ENCODE measurements at places on chromosomes 5 and 9.
A peak's percentile ranks its signal among the peaks of the same experiment; 100 is the strongest.

DNA sequence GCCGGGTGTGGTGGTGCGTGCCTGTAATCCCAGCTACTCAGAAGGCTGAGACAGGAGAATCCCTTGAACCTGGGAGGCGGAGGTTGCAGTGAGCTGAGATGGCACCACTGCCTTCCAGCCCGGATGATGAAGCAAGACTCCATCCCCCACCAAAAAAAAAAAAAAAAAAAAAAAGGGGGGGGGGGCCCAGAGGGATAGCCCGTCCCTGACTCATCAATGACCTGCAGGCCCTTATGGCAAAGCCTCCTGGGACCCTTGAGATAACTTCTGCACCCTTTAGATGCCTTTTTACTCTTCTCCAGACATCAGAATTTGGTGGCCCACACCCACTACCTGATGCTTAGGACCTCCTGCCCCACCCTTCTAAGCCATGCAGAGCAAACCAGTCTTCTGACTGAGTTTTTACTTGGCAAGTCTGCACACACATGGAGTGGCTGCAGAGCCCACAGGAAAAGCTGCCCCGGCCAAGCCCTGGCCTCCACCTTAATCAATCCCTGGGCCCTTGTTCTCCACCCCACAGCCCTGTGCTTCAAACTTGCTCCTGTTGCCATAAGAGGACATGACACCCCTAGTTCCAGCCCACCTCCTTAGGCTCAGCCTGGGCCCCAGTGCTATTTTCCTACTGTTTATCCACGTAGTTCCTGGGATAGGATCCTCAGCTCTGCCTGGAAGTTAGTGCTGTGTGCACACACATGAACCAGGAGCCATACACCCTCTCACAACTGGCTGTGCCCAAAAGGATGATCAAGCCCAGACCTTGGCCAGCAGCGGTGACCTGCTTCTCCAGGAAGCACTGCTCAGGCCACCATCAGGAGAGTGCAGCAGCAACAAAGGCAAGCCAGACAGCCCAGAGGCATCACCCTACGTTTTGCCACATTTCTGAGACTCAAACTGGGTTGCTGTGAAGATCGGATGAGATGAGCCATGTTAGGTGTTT, 5.1 kb downstream of the MGAT1 start:
- DNase-seq, result no peak

GRCh38 chr5:142540922-142541422, 144.9 kb downstream of the FGF1 start:
- DNase-seq, result no peak

DNA sequence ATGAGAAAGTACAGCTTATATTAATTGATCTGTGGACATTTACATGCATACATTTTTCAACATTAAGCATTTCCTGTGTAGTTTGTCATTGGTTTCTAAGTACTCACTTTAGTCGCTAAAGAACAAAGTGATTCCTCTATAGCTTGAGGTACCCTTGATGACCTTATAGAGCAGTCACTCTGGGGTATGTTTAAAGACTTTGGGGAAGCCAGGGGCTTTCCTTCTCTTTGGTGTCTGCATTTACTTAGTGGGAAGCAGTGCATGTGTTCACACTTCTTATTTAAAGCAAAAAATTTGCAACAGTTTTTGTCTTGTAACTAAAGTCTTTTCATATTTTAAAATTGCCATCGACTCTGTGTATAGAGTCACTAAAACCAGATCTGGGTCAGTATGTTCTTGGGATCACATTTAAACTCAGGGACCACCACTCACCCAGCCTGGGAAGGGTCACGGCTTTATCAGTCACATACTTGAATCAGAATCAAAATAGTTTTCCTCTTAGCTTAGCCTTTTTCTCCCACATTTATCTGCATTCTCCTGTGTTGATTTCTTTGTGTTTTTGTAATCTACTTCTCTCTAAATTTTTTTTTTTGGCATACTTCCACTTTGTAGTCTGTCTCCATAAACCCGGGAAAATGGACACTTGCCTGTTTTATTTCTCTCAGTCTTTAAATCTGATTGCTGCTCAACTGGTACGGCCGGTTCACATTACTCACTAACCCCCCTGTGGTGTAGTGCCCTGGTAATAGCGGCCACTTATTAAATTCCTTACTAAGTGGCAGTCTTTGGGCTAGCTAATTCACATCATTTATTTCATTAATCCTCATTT, 143.9 kb upstream of the FBN2 start:
- no peak for DNase-seq

- DNase-seq, result no peak
These were observed 685 bp upstream of the ADGRD2 start for GRCh38 chr9:124449381-124450151.

GRCh38 chr5:169192536-169192935, 108.4 kb downstream of the SLIT3 start:
- DNase-seq, result no peak

DNA sequence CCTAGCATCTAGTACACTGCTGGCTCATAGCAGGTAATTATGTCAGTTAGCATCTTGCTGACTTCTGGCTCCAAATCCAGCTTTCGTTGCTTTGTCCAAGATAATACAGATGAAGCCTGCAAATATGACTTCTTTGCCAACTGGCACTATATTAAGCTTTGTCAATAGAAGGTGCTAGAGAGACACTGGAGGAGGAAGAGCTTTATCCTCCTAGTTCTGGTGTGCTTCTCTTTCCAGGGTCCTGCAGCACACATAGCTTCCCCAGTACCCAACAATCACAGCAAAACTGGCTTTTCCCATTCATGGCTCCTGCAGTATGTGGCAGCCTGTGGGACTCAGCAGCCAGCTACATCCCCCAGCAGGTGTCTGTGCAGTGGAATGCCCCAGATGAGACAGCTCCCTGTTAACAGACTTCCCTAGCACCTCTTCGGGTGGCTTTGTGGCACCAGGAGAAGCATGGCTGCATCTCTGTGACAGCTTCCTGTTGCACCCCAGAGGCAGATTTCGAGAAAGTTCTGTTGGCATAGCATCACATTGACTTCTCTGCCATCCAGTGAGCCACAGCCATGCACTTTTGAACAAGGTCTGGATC, 147.8 kb downstream of the OXCT1 start:
- DNase-seq, result peak; percentile 9

- peak; percentile 67 for DNase-seq
These were observed 232.5 kb downstream of the ARHGAP26 start for GRCh38 chr5:143002459-143003327.

DNA sequence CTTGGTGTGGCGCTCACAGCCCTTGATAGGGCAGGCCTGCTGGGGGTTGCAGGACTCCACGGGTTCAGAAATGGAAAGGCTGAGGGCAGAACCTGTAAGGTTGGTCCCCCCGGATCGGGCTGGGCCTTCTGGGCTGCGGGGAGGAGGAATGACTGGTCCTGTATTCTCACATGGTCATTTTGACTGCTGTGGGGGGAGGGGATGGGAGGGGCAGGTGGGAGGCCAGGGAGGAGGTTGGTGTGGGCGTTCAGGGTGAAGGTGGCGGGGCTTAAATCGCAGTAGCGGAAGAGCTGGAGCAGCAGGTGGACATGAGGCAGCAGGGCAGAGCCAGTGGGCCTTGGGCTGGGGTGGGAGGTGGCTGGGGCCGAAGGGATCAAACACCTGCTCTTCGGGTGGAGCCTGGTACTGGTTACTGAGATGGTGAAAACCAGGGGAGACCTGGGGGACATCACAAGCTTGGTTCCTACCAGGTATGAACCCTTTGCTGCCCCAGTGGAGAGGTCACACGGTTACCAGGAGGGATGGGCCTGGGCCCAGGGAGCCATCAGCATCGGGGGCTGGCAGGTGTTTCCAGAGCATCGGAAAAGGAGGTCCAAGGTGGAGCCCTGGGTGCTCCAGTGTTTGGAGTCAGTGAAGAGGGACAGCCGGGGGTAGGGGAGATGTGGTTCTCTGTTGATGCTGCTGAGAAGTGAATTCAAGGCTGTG, 1.8 kb downstream of the MRPS2 start:
- no peak for DNase-seq

GRCh38 chr9:24462951-24463350, 82.7 kb downstream of the IZUMO3 start:
- DNase-seq, result no peak

GRCh38 chr5:124920909-124921666, 174.6 kb upstream of the ZNF608 start:
- DNase-seq, result no peak

DNA sequence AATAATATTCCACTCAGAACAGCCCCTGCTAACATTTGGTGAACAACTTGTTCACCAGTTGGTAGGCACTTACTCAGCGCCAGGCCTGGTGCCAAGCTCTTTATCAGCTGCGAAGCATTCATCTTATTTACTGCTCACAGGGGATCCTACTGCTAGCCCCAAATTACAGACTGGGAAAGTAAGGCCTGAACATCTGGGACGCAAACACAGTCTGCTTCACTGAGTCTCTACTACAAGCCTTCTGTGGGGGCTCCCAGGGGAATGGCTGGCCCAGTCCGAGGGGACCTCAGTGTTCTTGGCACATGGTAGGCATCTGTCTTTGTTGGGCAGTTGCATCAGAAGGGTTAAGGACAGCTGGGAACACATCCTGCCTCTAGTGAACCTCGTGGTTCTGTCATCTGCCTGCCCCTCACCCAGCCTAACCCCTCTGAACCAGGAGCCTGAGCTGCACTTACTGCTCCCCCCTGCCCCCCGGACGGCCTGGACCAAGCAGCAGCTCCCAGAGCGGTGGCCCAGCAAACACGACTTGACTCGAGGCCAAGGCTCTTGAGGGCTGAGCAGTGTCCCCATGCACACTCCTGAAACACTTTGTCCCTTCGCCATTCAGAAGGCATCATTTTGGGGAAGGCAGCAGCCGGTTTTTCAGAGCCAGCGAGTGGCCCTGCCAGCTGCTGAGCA, at the start of gene PHYHD1:
PHYHD1 (plus strand) TSS at position 602 of the 678 bp plus-strand sequence. CDS start 1,342 bp downstream, outside the sequence.
- no peak for DNase-seq

- no peak for DNase-seq
These were observed 39.3 kb upstream of the RICTOR start for GRCh38 chr5:39113354-39113953.

- DNase-seq, result no peak
These were observed 29.3 kb downstream of the SLC44A1 start for GRCh38 chr9:105273731-105274130.

DNA sequence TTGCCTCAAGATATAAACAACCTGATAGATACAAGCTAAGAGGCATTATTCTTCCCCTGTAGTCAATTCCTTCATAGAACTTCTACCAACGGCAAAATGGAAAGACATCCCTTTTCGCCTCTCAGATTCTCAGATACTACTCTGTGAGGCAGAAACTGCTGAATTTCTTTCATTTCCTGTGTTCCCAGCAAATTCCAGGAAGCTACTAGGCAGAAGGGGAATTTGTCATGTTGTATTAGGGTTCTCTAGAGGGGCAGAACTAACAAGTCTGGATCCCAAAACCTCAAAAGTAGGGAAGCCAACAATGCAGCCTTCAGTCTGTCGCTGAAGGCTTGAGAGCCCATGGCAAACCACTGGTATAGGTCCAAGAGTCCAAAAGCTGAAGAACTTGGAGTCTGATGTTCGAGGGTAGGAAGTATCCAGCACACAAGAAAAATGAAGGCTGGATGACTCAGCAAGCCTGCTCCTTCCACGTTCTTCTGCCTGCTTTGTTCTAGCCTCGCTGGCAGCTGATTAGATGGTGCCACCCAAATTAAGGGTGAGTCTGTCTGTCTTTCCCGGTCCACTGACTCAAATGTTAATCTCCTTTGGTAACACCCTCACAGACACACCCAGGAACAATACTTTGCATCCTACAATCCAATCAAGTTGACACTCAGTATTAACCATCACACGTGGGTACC, 15.2 kb downstream of the RNF180 start:
- no peak for DNase-seq

GRCh38 chr9:95670122-95670521, 153.4 kb upstream of the PTCH1 start:
- no peak for DNase-seq

GRCh38 chr9:135087899-135088347, 455 bp downstream of the OLFM1 start:
- peak; percentile 37 for DNase-seq

GRCh38 chr5:136169218-136169617, 23.7 kb downstream of the SMIM32 start:
- no peak for DNase-seq

- DNase-seq, result no peak
These were observed 2.2 kb downstream of the HSD17B3 start for GRCh38 chr9:96299823-96300222.

- DNase-seq, result no peak
These were observed 139.3 kb upstream of the NR3C1 start for GRCh38 chr5:143542798-143543144.

DNA sequence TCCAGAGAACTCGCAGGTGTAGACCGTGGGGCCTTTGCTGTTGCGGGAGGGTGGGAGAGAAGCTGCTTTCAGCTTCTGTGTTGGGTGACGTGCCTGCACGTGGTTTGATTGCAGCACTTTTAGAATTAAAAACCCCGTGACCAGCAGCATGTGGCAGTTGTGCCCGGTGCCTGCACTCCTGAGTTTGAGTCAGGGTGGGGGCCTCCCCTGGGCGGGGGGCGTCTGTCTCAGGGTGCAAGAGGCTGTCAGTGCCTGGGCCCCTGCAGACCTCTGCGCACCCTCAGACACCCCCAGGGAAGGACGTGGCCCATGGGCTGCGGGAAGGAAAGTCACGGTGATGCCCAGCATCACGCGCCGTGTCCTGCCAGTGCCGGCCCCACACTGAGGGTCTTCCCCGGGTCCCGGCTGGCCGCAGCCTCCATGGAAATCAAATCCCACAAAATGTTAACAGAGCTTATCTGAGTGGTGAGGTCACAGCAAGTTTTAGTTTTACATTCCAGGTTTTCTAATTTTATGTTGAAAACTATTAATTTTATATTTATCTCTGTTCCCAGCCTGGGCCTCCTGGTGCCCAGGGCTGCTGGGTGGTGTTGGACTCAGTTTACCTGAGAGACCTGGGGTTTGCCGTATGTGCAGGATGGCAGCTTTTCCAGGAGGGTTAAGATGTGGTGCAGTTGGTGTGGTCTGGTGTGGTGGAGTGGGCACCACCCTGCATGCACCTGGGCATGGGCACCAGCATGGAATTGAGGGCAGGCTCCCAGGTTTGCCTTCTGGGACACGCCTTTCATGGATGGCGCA, 33.3 kb downstream of the AHRR start:
- no peak for DNase-seq
